ENCODE measurements at places on chromosomes 2 and 18. TPM values are rescaled to one million over a fixed set of nuclear protein-coding genes. Genes with fewer than 3 reads are reported as not detected.

DNA sequence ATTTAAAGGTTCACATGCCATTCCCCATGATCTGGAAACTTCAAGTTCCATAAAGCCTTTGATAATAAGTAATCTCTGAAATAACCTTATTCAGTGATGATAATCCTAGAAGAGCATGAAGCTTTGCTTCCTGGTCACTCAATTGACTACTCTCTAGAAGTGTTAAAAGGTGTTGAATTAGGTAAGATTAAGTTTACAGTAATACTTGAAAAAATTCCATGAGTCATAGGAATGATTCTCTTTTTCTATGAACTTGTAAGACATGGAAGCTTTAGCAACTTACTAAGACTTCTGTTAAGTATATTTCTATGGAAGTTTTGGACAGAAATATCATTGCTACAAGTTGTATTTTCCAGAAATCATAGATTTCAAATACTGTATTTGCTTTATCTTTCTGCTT is 100.6 kb downstream of the MYO1B start:
- H3K4me1 ChIP-seq, result no peaks in the 10 kb centered on the region
- H3K36me3 ChIP-seq, result peaks cover 8% of the 10 kb centered on the region
- no peaks in the 10 kb centered on the region for H3K27me3 ChIP-seq
- no peak for DNase-seq

DNA sequence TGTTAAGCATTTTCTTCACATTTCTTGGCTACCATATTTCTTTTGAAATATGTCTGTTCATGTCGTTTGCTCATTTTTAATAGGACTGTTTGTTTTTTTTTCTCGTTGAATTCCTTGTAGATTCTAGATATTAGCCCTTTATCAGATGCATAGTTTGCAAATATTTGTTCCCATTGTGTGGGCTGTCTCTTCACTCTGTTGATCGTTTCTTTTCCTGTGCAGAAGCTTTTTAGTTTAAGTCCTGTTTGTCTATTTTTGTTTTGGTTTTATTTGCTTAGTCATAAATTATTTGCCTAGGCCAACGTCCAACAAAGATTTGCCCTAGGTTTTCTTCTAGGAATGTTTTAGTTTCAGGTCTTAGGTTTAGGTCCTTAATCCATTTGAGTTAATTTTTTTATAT is 1494.7 kb downstream of the SUCLG1 start:
- no peak for DNase-seq
- H3K27me3 ChIP-seq, result no peaks in the 10 kb centered on the region
- H3K36me3 ChIP-seq, result no peaks in the 10 kb centered on the region
- no peak overlapping the region for H3K27ac ChIP-seq
- H3K4me1 ChIP-seq, result no peaks in the 10 kb centered on the region

- no peaks in the 10 kb centered on the region for H3K36me3 ChIP-seq
- H3K4me3 ChIP-seq, result no peak overlapping the region
- DNase-seq, result no peak
These were observed 240.6 kb downstream of the SOX11 start for GRCh38 chr2:5932556-5933469.

Gene TEKT4
- total RNA-seq, result not detected

Gene CRYGC
- not detected for total RNA-seq

Gene CD8B2
- total RNA-seq, result not detected

Gene CNGA3
- not detected for total RNA-seq

Gene GPAT2
- 0.63 TPM for total RNA-seq

DNA sequence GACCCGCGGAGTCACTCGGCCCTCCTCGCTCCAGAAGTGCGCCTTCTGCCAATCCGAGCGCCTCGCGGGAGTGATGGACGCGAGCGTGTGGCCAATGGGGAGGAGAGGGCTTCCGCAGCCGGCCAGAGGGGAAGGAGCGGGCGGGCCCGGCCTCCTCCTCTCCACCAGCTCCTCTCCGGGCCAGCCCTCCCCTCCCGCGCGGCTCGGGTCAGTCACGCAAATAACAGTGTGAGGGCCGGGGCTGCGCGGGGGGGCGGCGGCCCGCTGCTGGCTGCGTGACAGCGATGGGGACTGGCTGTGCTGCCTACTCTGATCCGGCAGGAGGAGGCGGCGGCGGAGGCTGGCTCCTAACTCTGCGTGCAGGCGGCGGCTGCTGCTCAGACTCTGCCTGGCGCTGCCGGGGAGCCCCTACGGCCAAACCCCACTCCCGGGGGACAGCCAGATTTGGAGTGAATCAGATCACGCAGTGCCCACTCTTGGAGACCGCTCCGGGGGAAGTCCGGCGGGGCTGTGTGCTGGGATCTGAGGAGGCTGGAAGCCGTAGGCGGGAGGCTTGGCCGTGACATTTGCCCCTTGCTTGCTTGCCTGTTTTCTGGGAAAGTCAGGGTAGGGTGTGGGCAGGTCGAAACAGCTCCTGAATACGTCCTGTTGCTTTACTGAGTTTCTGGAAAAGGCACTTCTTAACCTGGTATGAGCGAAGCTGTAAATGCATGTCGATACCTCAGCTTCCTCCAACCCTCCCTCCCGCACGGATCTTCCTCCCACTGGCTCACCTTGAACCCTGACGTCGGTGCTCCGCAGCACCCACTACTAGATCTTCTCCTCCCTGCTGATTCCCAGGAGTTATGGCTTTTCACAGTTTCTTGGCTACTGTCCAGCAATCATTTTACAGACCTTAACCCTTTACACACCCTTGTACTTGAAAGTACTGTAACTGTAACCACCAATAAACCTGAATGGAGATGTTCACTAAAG is 97.9 kb upstream of the SERTAD2 start:
- no peak for DNase-seq
- no peak overlapping the region for H3K27ac ChIP-seq
- H3K4me3 ChIP-seq, result peak overlapping the region; percentile 88
- peaks cover 12% of the 10 kb centered on the region for H3K27me3 ChIP-seq
- no peaks in the 10 kb centered on the region for H3K36me3 ChIP-seq

- no peaks in the 10 kb centered on the region for H3K36me3 ChIP-seq
- no peak overlapping the region for H3K4me3 ChIP-seq
- DNase-seq, result no peak
- no peaks in the 10 kb centered on the region for H3K27me3 ChIP-seq
- no peak overlapping the region for H3K27ac ChIP-seq
These were observed 129.7 kb downstream of the MAP3K20 start for GRCh38 chr2:173205375-173205774.

Gene LONRF2
- total RNA-seq, result 0.42 TPM

- peaks cover 5% of the 10 kb centered on the region for H3K4me1 ChIP-seq
- no peaks in the 10 kb centered on the region for H3K27me3 ChIP-seq
- no peak for DNase-seq
These were observed 1.6 kb downstream of the RAB27B start for GRCh38 chr18:54829856-54830255.

DNA sequence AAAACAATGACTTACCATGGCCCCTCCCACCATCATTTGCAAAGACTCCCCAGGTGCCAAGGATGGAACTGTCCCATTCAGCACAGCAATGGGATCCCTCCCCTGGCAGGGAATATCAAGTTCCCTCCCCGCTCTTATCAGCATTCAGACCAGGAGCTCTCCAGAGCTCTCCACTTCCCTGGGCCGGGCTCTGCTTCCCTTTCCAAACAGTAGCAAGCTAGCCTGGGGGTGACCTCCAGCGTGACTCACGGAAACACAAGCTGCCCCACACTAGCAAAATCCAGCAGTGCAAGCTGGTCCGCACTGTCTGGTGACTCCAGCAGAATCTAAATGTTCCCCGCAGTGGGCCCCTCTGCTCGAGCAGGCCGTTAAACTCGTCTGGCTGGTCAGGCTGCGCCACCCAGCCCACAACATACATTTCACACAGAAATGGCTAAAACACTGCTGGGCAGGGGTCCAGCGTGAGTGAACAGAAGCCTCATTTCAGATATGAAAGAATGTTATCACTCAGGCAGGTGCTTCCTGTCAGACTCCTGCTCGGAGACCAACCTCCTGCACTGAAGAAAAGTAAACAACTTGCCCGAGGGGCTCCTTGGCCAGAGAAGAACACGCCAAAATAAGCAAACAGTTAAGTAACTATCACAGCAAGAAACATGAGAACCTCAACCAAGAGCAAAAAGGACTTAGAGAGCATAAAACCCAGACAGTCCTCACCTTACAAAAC is 33.9 kb downstream of the STAT1 start:
- no peaks in the 10 kb centered on the region for H3K27me3 ChIP-seq
- peaks cover 83% of the 10 kb centered on the region for H3K36me3 ChIP-seq
- no peak for DNase-seq
- H3K4me3 ChIP-seq, result no peak overlapping the region
- H3K4me1 ChIP-seq, result no peaks in the 10 kb centered on the region

Gene MAL
- not detected for total RNA-seq

Gene CXCR2
- 1.6 TPM for total RNA-seq

GRCh38 chr2:16653799-16654198 is 11.8 kb downstream of the CYRIA start:
- H3K36me3 ChIP-seq, result no peaks in the 10 kb centered on the region
- H3K27ac ChIP-seq, result no peak overlapping the region
- no peaks in the 10 kb centered on the region for H3K4me1 ChIP-seq
- no peak overlapping the region for H3K4me3 ChIP-seq
- H3K27me3 ChIP-seq, result no peaks in the 10 kb centered on the region

DNA sequence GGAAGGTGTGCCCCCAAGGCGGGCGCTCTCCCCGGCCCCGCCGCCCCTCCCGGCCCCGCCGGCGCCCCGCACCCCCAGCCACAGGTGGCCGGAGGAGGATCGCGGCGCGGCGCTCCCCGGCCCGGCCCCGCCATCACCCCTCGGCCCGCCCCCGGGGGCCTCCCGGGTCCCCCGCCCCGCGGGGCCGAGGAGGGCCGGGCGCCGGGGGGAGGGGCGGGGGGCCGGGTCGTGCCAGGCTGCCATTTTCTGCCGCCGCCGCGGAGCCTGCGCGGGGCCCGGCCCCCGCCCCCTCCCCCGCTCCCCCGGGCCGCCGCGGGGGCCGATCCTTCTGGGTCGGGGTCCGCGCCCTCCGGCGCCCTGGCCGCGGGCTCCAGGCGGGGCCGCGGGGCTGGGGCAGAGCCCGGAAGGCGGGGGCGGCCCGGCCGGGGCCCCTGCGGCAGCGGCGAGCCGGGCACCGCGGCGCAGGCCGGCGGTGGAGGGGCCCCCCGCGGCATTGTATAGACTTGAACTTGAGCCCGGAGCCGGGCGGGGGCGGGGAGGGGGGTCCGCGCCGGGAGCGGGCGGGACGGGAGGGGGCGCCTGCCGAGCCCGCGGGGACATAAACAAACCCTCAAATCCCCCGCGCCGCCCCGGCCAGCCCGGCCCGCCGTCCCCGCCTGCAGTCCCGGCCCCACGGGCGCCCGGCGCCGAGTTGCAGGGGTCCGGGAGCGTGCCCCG is 556 bp downstream of the DNMT3A start:
- peak overlapping the region; percentile 43 for H3K4me3 ChIP-seq
- no peak for DNase-seq
- H3K27ac ChIP-seq, result no peak overlapping the region
- H3K27me3 ChIP-seq, result peaks cover 10% of the 10 kb centered on the region

DNA sequence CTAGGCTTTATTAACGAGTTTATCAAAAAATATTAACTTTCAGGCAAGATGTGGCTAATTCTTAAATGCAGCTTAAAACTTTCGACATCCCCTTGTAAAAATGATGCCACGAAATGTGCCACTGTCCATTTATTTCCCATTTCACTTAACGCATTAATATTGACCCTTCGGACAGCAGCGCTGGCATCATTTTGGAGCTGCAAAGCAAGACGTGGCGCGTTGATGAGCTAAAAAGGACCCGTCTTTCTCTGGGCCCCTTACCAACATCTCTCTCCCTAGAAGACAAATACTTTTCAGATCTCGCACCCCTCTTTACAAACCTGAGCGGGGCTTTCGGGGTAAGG is 367.9 kb downstream of the MTX2 start:
- DNase-seq, result no peak
- no peak overlapping the region for H3K27ac ChIP-seq
- H3K27me3 ChIP-seq, result peaks cover 35% of the 10 kb centered on the region
- no peaks in the 10 kb centered on the region for H3K36me3 ChIP-seq
- no peaks in the 10 kb centered on the region for H3K4me1 ChIP-seq

Gene ATOH8
- 0.54 TPM for total RNA-seq

DNA sequence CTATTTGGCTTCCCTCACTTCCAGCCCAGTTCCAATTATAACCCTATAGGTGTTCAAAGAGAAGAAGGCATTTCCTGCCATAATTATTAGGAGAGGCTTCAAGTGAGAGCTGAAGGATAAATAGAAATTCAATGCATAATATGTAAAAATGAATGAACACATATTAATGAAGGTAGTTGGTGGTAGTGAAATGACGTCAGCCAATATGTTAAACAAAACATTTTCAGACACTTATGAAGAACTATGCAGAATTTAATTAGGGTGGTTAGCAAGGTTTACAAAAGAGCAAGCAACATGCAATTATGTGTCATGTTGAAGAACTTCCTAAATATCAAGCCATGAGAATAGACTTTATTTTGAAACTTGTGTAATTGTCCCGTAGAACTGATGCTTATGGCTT is 858.8 kb upstream of the DDX18 start:
- H3K27ac ChIP-seq, result no peak overlapping the region
- H3K36me3 ChIP-seq, result no peaks in the 10 kb centered on the region
- H3K4me3 ChIP-seq, result no peak overlapping the region
- H3K4me1 ChIP-seq, result no peaks in the 10 kb centered on the region

Gene FBXO11
- total RNA-seq, result 54.6 TPM

GRCh38 chr2:166765141-166765540 is 123.1 kb upstream of the XIRP2 start:
- peaks cover 9% of the 10 kb centered on the region for H3K4me1 ChIP-seq
- no peaks in the 10 kb centered on the region for H3K36me3 ChIP-seq
- no peak overlapping the region for H3K4me3 ChIP-seq
- DNase-seq, result peak; percentile 29
- no peaks in the 10 kb centered on the region for H3K27me3 ChIP-seq
- H3K27ac ChIP-seq, result no peak overlapping the region

- DNase-seq, result no peak
- H3K27ac ChIP-seq, result peak overlapping the region; percentile 59
- peak overlapping the region; percentile 69 for H3K4me3 ChIP-seq
- H3K36me3 ChIP-seq, result peaks cover 6% of the 10 kb centered on the region
These were observed 682 bp upstream of the SCLY start for GRCh38 chr2:238060096-238060541.

- no peak overlapping the region for H3K4me3 ChIP-seq
- DNase-seq, result no peak
- no peaks in the 10 kb centered on the region for H3K27me3 ChIP-seq
- H3K4me1 ChIP-seq, result no peaks in the 10 kb centered on the region
- H3K36me3 ChIP-seq, result no peaks in the 10 kb centered on the region
- H3K27ac ChIP-seq, result no peak overlapping the region
These were observed 1113.6 kb upstream of the PIK3C3 start for GRCh38 chr18:40841467-40841866.

- H3K27ac ChIP-seq, result no peak overlapping the region
- H3K36me3 ChIP-seq, result no peaks in the 10 kb centered on the region
- no peaks in the 10 kb centered on the region for H3K27me3 ChIP-seq
- H3K4me1 ChIP-seq, result peaks cover 3% of the 10 kb centered on the region
- no peak for DNase-seq
These were observed 674.1 kb downstream of the SUCLG1 start for GRCh38 chr2:83784947-83785346.

- no peak overlapping the region for H3K4me3 ChIP-seq
- no peak for DNase-seq
- H3K4me1 ChIP-seq, result peaks cover 8% of the 10 kb centered on the region
- peaks cover 4% of the 10 kb centered on the region for H3K36me3 ChIP-seq
- H3K27me3 ChIP-seq, result no peaks in the 10 kb centered on the region
These were observed 13.4 kb downstream of the NEDD4L start for GRCh38 chr18:58057291-58057965.

Gene GPR155
- total RNA-seq, result 2.1 TPM

GRCh38 chr18:59842947-59843346 is 56.8 kb upstream of the PMAIP1 start:
- H3K4me3 ChIP-seq, result no peak overlapping the region
- no peak overlapping the region for H3K27ac ChIP-seq
- no peak for DNase-seq

Gene SLC14A1
- total RNA-seq, result not detected

- no peak overlapping the region for H3K27ac ChIP-seq
- DNase-seq, result no peak
- no peaks in the 10 kb centered on the region for H3K36me3 ChIP-seq
- no peak overlapping the region for H3K4me3 ChIP-seq
These were observed 447.3 kb downstream of the TMX3 start for GRCh38 chr18:68267583-68267982.
